ENCODE measurements at places on chromosomes 11 and 22. TPM values are rescaled to one million over a fixed set of nuclear protein-coding genes. Genes with fewer than 3 reads are reported as not detected.

- DNase-seq = no peak
Measured at GRCh38 chr11:58787903-58788302, 56.2 kb upstream of the GLYAT start.

DNA sequence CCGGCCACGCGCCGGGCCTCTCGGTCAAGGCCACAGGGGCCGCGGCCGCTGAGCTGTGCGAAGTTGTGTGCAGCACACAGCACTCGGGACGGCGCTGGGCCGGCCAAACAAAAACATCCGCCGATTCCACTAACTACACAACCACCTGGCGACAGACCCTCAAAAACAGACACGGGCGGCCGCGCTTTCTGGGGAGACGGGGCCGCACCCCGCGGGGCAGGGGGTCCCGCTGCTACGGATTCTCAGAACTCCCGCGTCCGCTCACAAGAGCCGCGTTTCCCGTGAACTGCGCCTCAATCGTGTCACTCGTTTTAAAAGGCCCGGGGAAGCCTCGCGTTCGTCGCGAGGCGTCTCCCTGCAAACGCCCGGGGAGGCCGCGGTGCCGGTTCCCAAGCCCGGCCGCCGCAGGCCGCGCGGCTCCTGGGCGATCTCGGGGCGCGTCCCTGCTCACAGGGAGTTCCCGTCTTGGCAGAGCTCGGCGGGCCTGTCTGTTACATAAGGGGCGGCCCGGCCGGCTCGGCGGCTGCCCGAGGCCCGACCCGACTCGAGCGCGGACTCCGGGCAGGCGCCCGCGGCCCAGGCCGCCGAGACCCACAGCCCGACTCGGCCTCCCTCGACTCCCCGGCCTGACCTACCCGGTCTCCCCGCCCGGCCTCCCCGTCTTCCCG, 936 bp downstream of the BRD1 start:
- peak; percentile 53 for DNase-seq

GRCh38 chr22:48366591-48366990, 1461.1 kb downstream of the BRD1 start:
- DNase-seq = no peak

DNA sequence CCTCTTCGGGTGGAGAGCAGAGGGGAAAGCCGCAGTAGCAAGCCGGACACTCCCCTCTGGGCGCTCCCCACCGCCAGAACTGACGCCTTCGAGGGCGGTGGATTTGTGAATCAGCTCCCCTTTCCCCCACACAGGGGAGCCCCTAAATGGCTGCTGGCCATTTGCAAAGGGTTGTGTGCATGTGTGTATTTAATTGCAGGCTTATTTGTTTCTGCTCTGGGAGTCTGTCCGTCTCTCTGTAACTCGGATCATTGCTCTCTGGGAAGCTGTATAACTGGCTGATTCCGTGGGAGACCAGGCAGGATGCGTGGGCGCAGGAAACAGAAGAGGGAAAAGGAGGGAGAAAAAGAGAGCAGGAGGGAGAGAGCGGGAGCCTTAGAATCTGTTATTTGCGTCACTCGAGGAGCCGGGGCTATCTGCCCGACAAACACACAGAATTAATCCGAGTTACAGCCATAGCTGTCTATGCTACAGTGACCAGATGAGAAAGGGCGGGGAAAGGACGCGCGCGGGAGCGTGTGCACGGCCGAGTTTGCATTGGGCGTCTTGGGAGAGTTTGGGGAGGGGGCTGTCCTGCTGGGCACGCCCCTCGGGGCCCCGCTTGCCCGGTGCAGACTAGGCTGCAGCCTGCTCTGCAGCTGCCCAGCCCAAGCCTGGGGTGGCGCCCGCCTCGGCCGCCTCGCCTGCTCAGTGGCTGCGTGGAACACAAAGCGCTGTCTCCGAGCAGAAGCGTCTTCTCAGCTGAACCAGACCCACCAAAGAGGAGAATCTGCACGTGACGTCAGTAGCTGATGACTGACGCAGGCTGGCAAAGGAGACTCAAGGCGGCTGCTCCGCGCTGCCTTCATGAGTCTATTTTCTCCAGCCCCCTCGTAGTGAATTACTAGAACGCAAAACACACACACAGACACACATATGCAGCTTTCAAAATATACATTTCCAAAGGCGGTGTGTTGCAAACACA, 105.3 kb upstream of the HSD17B12 start:
- peak; percentile 57 for DNase-seq

DNA sequence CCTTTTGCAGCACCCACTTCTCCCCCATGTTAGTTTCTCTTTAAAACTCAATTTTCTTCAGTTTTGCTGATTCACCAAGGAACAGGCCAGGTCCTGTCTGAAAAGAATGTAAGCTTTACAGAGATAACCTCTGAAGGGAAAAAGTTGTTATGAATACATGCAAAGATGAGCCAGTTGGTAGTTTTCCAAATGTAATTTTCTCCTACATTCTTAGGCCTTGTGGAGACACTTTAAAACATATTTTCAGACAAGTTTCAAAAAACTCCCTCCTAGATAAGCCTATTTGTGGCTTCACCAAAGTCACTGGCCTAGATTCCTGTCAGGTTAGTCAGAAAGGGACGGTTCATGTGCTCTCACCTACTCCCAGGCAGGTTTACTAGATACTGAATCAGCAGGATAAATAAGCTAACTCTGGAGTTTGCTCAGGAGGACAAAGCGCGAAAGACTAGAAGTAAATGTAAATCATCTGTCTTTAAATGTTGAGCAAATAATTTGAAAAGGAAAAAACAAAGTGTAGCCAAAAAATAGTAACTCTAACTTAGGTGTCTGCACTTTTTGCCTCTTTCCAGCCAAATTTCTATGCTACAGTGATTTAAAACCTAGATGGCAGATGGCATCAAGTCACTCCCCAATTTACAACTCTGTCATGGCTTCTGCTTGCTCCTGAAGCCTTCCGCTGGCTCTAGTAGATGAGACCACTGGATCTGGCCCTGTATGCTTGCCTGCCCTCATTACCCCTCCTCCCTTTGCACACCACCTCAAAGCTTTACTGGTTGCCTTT, 4.9 kb upstream of the ATP6V1E1 start:
- peak; percentile 95 for DNase-seq

DNA sequence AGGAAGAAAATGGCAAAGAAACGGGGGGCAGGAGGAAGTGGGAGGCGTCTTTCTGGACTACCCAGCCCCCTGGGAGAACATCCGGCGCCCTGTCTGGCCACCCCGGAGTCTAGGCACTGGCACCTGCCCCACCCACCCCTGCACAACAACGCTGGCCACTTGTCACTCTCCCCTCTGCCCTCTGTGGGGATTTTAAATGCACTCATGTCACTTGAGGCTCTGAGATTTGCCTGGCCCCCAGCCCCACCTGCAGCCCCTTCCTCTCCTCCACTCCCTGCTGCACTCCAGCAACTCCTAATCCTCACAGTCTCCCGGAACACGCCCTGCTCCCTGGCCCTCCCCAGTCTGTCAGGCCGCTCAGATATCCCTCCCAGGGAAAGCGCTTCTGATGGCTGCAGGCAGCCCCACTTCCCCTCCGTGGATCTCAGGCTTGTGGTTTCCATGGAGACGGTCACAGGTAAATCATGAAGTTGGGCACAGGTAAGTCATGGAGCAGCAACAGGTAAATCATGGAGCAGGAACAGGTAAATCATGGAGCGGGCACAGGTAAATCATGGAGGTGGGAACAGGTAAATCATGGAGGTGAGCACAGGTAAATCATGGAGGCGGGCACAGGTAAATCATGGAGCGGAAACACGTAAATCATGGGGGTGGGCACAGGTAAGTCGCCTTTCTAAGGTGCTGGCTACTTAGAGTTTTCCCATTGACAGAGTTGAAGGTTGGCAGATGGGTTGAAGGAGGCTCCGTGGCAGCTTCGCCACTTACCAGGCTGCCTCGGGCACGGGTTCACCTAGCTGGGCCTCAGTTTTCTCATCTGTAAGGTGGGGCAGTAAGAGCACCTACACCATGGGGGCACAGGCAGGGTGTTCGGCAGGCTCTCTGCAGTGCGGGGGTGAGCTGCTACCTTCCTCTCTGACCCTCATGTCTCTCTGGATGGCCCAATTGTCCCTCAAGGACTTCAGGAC, 79.0 kb upstream of the SHISAL1 start:
- no peak for DNase-seq

DNA sequence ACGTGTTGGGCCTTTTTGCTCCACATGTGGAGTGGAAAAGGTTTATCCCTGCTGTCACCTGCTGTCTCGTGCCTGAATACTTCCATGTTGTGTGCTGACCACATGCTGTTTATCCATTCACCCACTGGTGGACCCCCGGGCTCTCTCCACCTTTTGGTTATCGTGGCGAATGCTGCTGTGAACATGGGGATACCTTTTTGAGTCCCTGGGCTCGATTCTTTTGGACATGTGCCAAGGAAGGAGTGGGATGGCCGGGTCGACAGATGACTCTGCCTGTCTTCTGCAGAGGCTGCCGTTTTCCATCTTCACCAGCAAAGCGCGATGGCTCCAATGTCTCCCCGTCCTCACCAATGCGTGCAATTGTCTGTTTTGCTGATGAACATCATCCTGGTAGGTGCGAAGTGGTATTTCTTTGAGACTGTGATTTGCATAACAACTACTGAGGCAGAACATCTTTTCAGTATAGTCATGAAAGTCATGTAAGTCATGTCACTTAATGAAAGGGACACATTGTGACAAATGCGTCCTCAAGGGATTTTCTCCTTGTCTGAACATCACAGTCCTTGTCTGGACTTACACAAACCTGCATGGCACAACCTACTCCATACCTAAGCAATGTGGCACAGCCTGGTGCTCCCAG, 758.7 kb downstream of the BRD1 start:
- no peak for DNase-seq

Gene POGLUT3
- 20.3 TPM for total RNA-seq

Gene SCO2
- 0.49 TPM for total RNA-seq

Gene ST3GAL4
- total RNA-seq = 9.6 TPM

Gene SYT12
- total RNA-seq = not detected

Gene OR6A2
- total RNA-seq = 0.27 TPM

Gene CARD18
- total RNA-seq = not detected

Measured in fibroblast of the aortic adventitia (primary cell).